LHCN-M2 (cell line): ENCODE measurements at places on chromosomes 1 and 21.
A peak's percentile ranks its signal among the peaks of the same experiment; 100 is the strongest.

DNA sequence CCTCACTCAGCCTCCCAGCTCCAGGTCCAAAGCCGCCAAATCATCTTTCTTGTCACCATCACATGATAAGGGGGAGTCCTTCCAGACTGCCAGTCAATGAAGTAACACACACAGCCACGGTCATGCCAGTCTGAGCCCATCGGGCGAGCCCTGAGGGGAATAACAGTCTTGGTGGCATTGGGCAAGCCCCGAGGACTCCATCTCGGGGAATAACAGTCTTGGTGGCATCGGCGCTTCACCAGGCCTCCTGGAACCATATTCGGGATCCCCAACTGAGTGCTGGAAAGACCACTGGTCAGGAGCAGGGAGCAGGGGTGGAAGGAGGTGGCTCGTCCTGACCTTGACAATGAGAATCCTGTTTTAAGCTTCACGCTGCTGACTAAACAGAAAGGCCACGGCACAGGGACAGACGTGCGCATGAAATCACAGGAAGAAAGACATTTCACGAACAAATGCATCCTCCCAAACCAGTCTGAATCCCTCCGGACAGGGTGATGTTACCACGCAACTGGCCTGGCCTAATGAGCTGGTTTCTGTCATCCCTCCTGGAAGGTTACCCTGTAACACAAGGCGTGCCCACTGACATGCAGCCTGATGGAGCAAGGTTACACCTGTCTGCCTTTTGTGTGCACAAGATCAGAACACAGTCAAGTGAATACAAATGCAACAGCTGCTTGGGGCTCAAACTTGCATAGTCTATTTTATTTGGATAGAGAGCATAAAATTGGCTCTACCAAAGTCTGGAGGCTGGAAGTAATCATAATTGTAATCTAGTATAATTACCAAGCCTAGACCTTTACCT is 517.4 kb downstream of the KIF26B start:
- no peak for DNase-seq

GRCh38 chr1:56576880-56577405 is 2.4 kb downstream of the PLPP3 start:
- peak; percentile 54 for DNase-seq

DNA sequence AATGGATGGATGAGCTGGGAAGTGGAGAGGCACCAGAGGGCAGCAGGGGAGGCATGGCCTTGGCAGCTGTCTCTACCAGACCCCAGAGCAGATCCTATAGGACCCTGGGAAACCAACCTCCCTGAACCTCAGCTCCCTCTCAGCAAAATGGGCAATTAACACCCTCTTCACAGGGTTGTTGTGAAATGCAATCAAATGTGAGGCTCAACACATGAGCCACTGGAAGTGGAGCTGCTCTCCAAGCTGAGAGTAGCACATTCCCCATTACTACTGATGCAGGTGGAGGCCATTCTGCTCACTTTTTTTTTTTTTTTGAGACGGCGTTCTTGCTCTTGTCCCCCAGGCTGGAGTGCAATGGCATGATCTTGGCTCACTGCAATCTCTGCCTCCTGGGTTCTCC is 6.5 kb upstream of the SYNC start:
- no peak for DNase-seq

GRCh38 chr21:39137248-39138178 is 45.7 kb downstream of the PSMG1 start:
- no peak for DNase-seq

DNA sequence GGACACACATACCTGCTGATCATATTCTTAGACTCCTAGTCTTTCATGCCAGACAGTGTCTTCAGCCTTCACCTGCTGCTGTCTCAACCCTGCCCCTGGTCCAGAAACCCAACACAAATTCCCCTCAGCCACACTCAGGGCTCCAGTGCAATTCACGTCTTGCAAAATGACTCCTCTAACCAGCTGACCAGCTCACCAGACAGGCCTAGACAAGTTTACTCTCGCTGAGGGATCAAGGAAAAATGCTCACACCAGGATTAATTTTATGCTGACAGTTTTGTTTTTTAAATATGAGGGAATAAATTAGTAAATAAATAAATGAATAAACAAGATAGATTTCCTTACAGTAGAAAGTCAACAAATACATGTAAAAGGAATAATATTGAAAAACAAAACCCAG is 28.5 kb downstream of the CCDC185 start:
- no peak for DNase-seq

GRCh38 chr1:73868810-73869336 is 329.1 kb downstream of the LRRIQ3 start:
- no peak for DNase-seq

DNA sequence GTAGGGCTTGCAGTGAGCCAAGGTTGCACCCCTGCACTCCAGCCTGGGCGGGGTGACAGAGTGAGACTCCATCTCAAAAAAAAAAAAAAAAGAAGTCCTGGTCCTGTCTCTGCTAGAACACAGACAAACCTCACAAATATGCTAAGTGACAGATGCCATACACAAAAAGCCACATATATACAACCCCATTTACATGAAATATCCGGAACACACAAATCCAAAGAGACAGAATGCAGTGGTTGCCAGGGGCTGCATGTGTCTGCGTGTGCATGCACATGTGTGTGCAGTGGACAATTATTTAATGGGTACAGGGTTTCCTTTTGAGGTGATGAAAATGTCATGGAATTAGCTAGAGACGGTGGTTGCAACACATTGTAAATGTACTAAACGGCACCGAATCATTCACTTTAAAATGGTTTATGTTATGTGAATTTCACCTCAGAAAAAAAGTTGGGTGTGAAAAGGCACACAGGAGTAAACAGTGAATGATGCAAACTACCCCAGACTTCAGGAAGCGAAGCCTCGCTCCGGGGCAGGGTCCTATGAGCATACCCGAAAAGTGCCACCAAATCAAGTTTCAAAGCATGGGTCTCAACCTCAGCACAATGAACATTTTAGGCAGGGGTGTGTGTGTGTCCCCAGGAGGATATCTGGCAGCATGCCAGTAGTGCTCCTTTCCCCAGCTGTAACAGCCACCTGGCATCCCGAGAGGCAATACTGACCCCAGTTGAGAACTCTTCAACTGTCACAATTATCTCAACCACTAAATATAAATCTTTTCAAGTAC is 48.3 kb downstream of the GNB1 start:
- DNase-seq = no peak

- no peak for DNase-seq
Observed at GRCh38 chr1:38585460-38585859, 274.1 kb downstream of the RRAGC start.

DNA sequence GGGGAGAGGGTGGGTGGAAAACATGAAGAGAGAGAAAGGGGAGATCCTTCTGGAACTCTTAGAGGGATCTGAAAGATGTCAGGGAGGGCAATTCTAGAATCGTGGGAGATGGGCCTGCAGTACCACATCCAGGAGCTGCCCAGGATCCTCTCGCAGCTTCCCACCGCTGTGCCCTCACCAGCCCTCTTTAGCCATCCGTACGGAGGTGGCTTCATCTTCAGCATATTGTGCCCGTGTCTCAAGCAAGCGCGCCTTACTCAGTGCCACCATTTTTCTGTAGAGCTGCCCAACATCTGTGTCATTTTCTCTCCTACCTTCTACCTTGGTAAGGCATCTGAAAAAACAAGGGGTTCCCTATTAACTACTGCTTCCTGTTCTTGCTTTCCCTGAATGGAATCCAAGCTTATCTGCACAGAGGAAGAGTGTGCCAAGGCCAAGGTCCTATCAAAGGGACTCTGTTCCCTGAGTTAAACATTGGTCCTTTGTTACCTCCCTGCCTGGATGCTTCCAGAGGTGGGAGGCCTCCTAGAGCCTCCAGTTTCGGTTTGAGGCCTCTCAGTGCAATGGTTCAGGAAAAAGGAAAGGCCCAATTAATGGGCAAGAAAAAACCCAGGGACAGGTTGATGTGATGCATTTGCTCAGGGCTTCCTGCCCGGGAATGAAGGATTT is 23.2 kb downstream of the C1orf116 start:
- no peak for DNase-seq

- DNase-seq = no peak
Observed at GRCh38 chr1:187960125-187960638, 1131.4 kb downstream of the PLA2G4A start.

GRCh38 chr1:22983944-22984343 is 11.3 kb upstream of the LACTBL1 start:
- no peak for DNase-seq

- DNase-seq = no peak
Observed at GRCh38 chr21:34072145-34073031, 990 bp upstream of the MRPS6 start.

DNA sequence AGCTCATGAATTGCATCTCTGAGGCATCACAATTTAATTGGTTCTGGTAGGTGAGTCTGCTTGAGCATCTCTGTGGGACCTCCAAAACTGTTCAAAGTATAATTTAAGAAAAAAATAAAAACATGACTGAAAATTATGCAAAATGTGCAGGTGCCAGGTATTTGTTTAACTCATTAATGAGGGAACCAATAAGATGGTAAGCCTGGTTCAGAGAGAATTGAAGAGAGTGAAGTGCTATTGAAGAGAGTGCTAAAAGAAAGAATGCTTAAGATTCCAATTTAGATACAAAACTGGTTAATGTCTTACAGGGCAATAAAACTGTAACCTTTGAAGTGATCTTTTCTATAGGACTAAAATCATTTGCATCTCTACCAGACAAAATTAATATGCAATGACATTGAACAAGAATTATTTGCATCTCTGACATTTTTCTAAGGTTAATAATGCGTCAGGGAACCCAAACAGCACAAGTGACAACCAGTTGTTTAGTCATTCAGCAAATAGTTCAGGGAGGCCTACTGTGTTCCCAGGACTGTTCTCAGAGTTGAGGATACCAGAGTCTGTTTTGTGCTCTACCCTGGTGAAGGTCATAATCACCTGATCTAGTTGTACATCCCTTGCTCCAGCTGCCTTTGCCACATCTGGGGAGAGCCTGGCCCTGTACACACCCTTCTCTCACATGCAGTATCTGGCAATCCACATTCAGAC is 183.5 kb downstream of the PATJ start:
- DNase-seq = no peak

- DNase-seq = no peak
Observed at GRCh38 chr1:83810144-83810543, 188.8 kb downstream of the TTLL7 start.

DNA sequence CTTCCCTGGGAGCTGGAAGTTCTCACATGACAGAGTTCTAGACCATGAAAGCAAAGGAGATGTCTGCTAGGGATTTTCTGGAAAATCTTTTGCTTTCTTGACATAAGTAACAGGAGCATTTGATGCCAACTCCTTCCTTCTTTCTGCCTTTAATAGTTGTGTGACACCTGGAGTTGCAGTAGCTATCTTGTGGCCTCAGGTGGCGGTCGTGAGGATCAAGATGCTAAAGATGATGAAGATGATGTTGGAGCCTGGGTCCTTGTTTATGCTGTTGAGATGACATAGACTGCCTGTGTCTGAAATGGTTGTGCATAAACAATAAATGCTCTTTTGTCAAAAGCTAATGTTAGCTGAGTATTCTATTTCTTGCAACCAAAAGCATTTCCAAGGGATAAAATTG is 32.7 kb upstream of the KIRREL1 start:
- DNase-seq = no peak

DNA sequence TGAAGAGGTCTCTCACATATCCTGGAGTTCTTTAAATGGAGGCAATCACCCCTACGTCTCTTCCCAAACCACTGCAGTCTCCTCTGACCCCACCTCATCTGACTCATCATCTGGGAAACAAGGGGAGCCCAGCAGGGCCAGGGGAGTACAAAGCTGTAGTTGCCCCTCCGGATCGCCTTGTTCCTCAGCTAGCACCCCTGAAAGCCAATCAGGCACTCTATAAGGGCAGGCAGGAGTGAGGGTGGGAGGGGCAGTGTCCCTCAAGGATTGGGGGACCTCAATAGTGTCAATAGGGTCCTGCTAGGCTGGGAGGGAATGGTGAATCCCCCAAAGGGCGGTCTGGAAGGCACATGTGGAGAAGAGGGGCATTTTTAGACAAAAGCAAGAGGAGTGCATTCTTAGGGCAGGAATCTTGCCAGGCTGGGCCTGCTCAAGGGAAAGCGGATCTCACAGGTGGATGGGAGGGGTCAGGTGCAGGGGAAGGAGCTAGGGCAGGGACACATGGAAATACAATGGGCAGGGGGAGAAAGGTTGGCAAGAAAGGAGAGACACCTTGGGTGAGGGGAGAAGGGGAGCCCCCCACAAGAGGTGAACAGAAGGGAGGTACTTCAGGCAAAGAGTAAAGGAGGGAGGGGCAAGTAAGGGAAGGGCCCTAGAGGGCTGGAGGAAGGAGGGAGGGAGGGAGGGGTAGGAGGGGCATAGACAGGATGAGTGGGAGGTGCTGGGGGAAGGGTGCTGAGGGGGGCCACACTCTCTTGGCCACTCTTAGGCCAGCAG is 5.8 kb downstream of the SHISA4 start:
- DNase-seq = no peak

DNA sequence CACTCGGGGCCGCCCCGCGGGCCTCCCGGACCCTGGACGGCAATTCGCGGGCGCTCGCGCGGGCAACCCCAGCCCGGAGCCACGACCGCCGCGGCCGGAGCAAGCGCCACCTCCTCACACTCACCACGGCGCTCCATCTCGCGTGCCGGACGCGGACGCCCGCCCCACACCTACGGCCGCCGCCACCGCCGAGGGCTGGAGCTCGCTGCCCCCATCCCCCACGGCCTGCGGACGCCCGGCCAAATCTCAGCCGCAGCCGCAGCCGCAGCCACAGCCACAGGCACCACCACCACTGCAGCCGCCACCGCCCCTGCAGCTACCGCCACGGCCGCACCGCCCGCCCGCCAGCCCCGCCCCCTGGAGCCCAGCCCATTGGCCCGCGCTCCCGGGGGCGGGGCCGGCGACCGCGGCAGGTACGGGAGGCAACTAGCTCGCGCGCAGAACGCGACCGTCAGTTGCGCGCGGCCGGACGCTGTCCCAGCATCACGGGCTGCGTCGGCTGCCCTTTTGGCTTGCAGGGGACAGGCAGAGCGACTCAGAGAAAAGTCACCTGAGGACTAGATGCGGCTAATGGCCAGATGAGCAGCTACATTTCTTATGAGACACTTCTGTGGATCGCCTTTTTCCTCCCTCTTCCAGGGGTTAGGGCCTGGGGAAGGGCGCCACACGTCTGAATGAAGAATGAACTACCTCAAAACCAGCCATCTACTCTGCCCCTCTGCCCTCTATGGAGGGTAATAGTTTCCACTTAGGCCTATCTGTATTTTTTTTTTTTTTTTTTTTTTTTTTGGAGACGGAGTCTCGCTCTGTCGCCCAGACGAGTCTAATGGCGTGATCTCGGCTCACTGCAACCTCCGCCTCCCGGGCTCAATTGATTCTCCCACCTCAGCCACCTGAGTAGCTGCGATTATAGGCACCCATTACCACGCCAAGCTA is at the start of gene ARHGAP29:
Gene ARHGAP29, minus strand, starts transcription at position 294 of the 936 bp plus-strand sequence. CDS start 5,973 bp downstream, outside the sequence.
- DNase-seq = peak; percentile 55
